Glutamatergic neuron (in vitro differentiated cells): ENCODE measurements at places on chromosomes 3 and 15. TPM values are rescaled to one million over a fixed set of nuclear protein-coding genes. Genes with fewer than 3 reads are reported as not detected.
A peak's percentile ranks its signal among the peaks of the same experiment; 100 is the strongest.

GRCh38 chr15:51931638-51932037 lies 39.9 kb downstream of the LEO1 start:
- no peak overlapping the region for H3K4me3 ChIP-seq
- no peak overlapping the region for H3K27ac ChIP-seq
- no peak for DNase-seq
- H3K4me1 ChIP-seq = peaks cover 3% of the 10 kb centered on the region
- H3K27me3 ChIP-seq = peaks cover 1% of the 10 kb centered on the region
- H3K36me3 ChIP-seq = no peaks in the 10 kb centered on the region

DNA sequence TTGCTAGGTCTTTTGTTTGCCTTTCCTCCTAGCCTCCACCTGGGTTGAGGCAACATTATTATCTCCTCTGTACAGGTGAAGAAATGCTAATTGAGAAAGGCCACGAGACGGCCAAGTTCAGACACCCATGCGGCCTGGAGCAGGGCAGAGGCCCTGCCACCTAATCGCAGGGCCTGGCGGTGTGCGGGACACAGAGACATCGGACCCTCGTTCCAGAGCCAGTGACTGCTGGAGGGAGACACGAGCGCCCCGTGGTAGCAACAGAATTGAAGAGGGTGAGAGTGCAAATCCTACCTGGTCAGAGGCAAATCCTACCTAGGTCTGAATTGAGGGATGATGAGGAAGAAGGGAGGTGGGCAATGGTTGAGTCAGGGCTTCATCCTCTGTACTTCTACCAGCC lies 113.8 kb upstream of the MEF2A start:
- H3K27me3 ChIP-seq = peaks cover 2% of the 10 kb centered on the region
- no peak overlapping the region for H3K27ac ChIP-seq
- peaks cover 2% of the 10 kb centered on the region for H3K4me1 ChIP-seq
- DNase-seq = no peak
- no peaks in the 10 kb centered on the region for H3K36me3 ChIP-seq

- peak overlapping the region; percentile 64 for H3K4me3 ChIP-seq
- H3K36me3 ChIP-seq = no peaks in the 10 kb centered on the region
- H3K27ac ChIP-seq = no peak overlapping the region
- DNase-seq = peak; percentile 27
These were observed 114.7 kb upstream of the SLC24A5 start for GRCh38 chr15:48006031-48006511.

Gene MYRIP
- total RNA-seq = 1.8 TPM

Gene JAGN1
- total RNA-seq = 37.8 TPM

Gene REC114
- total RNA-seq = not detected

Gene XPC
- 39.5 TPM for total RNA-seq

Gene CHRNA3
- 208 TPM for total RNA-seq

Gene CISH
- total RNA-seq = 6.0 TPM

DNA sequence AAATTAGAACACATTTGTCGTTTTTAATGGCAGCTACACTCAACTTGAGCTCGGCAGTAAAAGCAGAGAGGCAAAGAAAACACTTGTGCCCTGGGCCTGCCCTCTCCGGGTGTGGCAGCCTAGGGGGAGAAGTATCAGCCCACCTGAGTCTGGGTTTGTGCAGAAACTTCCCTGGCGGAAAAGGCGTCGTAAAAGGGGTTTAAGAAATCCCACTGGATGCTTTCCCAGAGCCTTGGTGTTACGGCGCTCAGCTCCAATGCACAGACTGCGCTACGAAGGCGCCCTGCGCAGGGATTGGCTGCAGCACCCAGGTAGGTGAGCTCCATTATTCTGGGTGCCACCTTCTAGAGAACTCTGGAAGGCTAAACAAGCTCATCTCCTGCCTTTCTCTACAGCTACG lies 461.5 kb upstream of the NR2F2 start:
- H3K27me3 ChIP-seq = no peaks in the 10 kb centered on the region
- no peak overlapping the region for H3K27ac ChIP-seq
- no peak overlapping the region for H3K4me3 ChIP-seq
- H3K36me3 ChIP-seq = no peaks in the 10 kb centered on the region

- H3K4me3 ChIP-seq = peak overlapping the region; percentile 85
- no peaks in the 10 kb centered on the region for H3K27me3 ChIP-seq
- H3K27ac ChIP-seq = no peak overlapping the region
- DNase-seq = peak; percentile 69
- peaks cover 14% of the 10 kb centered on the region for H3K4me1 ChIP-seq
- no peaks in the 10 kb centered on the region for H3K36me3 ChIP-seq
These were observed 13.2 kb upstream of the ADPGK start for GRCh38 chr15:72796515-72797337.

Gene TMOD2
- 75.0 TPM for total RNA-seq

Gene ADAMTS17
- 6.8 TPM for total RNA-seq

Gene BOC
- 32.9 TPM for total RNA-seq

DNA sequence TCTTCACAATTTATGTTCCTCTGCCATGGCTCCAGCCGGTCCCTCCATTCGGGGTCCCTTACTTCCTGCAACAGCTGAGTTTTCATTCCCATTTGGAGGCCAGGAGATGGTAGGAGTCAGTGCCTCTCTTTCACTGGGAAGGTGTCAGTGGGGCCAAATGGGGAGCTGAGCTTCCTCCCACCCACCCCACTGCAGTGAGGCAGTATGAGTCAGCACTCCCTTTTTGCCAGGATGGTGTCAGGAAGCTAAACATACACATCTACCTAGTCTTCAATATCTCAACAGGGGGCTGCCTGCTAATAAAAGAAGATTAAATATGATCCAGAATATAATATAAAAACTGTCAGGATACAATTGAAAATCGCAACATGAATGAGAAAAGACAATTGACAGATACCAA lies 12.7 kb upstream of the ACTC1 start:
- no peak overlapping the region for H3K27ac ChIP-seq
- DNase-seq = no peak
- no peak overlapping the region for H3K4me3 ChIP-seq
- no peaks in the 10 kb centered on the region for H3K27me3 ChIP-seq
- peaks cover 24% of the 10 kb centered on the region for H3K4me1 ChIP-seq

GRCh38 chr3:182121401-182121800 lies 409.7 kb downstream of the SOX2 start:
- no peaks in the 10 kb centered on the region for H3K27me3 ChIP-seq
- DNase-seq = no peak
- H3K4me1 ChIP-seq = peaks cover 2% of the 10 kb centered on the region
- H3K27ac ChIP-seq = no peak overlapping the region
- no peak overlapping the region for H3K4me3 ChIP-seq

GRCh38 chr3:52341123-52341522 lies 25.0 kb downstream of the DNAH1 start:
- H3K27ac ChIP-seq = no peak overlapping the region
- H3K4me3 ChIP-seq = no peak overlapping the region
- H3K36me3 ChIP-seq = no peaks in the 10 kb centered on the region
- H3K27me3 ChIP-seq = peaks cover 9% of the 10 kb centered on the region
- peaks cover 12% of the 10 kb centered on the region for H3K4me1 ChIP-seq

- H3K4me3 ChIP-seq = peak overlapping the region; percentile 76
- DNase-seq = no peak
- H3K27me3 ChIP-seq = peaks cover 7% of the 10 kb centered on the region
- H3K27ac ChIP-seq = peak overlapping the region; percentile 95
These were observed 137.3 kb downstream of the SSR3 start for GRCh38 chr3:156417559-156418132.

Gene GPR62
- 0.44 TPM for total RNA-seq

Gene MORC1
- total RNA-seq = not detected

GRCh38 chr15:68337826-68338225 lies 60.3 kb downstream of the FEM1B start:
- H3K4me1 ChIP-seq = peaks cover 13% of the 10 kb centered on the region
- no peak overlapping the region for H3K27ac ChIP-seq
- no peaks in the 10 kb centered on the region for H3K36me3 ChIP-seq
- H3K27me3 ChIP-seq = peaks cover 4% of the 10 kb centered on the region
- no peak for DNase-seq

DNA sequence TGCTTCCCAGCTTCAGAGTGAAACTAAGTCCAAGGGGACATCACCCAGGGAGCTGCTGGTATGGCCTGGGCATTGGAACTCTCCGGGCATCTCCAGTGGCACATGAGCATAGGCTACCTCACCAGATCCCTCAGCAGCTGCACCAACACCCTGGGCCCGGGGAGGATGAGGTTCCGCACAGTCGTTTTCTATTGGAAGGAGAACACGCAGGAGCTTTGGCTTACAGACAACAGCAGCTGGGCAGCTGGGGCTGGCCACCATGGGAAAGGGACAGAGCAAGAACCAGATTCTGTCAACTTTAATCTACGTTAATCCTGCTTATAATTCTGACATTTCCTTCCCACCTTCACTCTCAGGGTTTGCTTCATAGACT lies 65.5 kb downstream of the MYO1E start:
- no peaks in the 10 kb centered on the region for H3K4me1 ChIP-seq
- no peak overlapping the region for H3K27ac ChIP-seq
- no peaks in the 10 kb centered on the region for H3K36me3 ChIP-seq
- H3K4me3 ChIP-seq = no peak overlapping the region
- H3K27me3 ChIP-seq = peaks cover 2% of the 10 kb centered on the region

Gene GOLGA6D
- total RNA-seq = not detected

Gene EPHB1
- total RNA-seq = 16.3 TPM

Gene NUTM1
- not detected for total RNA-seq

GRCh38 chr15:42508263-42508690 lies 12.8 kb downstream of the SNAP23 start:
- H3K27ac ChIP-seq = no peak overlapping the region
- no peaks in the 10 kb centered on the region for H3K4me1 ChIP-seq
- DNase-seq = no peak
- H3K4me3 ChIP-seq = no peak overlapping the region
- H3K27me3 ChIP-seq = no peaks in the 10 kb centered on the region
- no peaks in the 10 kb centered on the region for H3K36me3 ChIP-seq
